ENCODE measurements at places on chromosomes 1 and 21.

DNA sequence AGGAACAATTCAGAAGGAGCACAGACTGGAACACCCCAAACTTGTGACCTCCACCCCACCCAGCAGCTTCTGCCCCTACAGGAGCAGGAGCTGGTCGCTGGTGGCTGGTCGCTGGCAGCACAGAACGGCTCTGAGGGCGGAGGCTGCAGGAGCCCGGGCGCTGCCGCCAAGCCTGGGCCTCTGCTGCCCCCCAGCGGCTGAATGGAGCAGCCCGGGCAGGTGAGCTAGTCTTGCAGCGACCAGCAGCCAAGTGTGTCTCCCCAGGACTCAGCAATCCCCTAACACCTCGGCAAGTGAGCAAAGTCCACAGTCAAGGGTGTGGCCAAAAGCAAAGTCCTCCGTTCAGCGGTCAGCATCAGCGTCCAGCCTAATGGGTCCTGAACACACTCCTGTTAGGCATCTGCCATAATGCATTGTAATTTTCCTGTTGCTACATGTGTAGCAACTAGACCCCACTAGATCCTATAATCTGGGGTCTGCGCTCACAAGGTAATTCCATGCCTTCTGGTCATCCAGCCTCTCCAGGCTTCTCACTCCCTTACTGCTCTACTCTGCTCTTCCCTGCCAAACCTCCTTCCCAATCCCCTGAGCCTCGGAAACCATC is 12.1 kb upstream of the GJB5 start:
- DNase-seq = peak; percentile 72

DNA sequence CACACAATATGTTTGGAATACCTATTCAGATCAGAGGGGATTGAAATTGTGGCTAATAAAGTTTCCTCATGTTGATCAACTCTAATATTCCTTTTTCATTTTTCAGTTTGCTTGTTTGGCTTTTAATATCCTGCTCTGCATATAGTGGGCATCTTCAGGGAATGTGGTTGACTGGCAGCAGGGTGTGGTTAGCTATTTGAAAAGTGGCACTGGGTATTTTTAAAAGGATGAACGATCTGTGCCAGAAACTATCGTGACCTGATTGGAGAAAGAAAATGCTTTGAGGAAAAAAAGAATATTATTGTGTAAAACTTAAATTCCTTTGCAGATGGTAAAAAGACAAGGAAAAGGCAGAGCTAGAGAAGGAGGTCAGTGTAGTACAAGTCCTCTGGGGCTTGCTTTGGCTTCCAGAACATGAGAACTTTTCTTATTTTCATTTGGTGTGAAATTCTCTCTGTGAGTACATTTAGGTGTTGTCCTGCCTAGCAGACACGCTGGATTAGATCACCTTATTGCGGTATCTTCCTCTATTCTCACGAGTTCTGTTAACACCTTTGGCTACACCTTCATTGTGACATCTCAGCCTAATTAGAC is 329.7 kb upstream of the SNX7 start:
- no peak for DNase-seq

DNA sequence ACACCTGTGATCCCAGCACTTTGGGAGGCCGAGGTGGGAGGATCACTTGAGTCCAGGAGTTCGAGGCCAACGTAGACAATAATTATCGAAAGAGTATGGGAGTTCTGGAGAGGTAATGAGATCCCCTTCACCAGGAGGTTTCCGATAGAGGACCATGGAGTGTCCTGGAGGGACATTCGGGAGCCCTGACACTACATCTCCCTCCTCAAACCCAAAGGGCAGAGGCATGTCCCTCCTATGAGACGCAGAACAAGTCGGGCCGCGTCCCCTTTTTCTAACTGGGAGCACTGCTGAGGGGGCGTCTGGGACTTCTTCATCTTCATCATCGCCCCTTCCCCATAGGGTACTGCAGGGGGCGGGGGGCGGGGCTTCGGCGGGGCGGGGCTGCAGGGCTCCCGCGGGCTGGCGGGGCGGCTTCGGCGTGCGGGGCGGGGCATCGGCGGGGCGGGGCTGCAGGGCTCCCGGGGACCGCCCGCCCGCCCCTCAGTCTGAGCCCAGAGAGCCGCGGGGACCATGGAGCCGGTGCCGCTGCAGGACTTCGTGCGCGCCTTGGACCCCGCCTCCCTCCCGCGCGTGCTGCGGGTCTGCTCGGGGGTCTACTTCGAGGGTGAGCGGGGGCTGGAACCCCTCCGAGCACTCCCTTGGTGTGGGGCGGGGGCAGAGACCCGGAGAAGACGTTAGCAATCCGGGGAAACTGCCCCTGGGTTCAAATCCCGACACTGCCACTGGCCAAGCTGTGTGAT is at the start of gene THEMIS2:
THEMIS2 (plus strand) TSS at position 486 of the 743 bp plus-strand sequence; CDS start at position 514, 28 bp downstream.
- DNase-seq = peak; percentile 71

- DNase-seq = no peak
Observed at GRCh38 chr1:229325853-229326487, 16.9 kb downstream of the CCSAP start.

DNA sequence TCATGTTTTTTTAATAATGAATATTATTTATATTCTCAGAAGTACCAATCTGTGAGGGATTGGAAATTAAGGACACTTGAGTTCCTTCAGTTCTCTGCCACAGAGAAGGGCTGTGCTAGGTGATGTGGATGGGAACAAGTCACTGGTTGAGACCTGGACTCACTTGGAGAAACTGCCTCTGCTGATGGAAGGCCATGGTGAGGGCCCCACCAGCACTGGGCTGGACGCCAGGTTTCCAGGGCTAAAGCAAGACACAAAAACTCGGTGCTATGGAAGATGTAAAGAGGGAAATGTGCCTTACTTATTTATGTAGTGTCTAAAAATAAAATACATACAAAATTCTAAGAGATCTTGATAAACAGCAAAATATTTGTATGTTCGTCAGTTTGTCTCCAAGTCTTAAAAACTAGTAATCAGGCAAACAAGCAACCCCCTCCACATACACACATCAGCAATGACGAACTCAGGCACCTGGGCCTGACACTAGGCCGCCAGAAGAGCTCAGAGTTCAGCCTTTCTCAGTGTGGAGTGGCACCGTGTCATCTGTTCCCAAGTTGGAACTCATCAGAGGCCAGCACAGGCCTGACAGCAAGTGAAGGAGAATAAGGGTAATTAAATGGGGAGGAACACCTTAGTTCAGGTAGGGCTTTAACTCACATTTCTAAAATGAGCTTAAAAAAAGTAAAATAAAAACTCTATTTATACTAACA is 19.6 kb downstream of the SIPA1L2 start:
- DNase-seq = no peak

GRCh38 chr1:232012773-232013386 is 386.3 kb downstream of the DISC1 start:
- no peak for DNase-seq

DNA sequence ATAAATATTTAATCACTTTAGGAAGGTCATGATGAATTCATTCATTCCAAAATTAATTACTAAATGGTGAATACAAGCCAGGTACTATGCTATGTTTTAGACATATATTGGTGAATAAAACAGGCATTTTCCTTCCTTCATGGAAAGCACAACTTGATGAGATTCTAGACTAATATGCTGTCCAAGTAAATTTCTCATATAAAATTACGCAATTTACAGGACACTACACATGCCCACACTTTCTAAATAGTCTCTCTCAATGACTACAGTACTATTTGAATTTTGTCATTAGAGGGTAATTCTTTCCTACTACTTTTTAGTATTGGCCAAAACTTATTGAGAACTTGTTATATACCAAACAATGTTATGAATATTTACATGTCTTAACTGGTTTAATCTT is 150.6 kb downstream of the CRB1 start:
- DNase-seq = no peak

- DNase-seq = no peak
Observed at GRCh38 chr21:40208948-40209345, 341.7 kb downstream of the PCP4 start.

DNA sequence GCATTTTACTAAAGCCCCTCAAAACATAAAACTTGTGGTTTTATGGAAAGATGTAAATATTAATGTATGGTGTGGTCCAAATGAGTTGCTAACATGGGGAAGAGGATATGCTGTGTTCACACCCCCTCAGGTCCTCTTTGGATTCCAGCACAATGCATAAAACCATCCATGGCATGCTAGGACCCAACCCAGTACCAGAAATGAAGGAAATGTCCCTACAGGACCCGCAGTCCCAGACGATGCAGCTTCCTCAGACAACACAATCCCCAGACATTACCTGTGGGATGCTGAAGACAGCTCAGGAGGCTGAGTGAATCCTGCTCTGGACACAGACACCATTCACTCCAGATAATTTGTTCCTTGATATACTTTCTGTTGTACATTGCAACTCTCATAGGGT is 202.2 kb downstream of the LBR start:
- no peak for DNase-seq

- no peak for DNase-seq
Observed at GRCh38 chr1:3060601-3061551, 8.1 kb upstream of the PRDM16 start.

GRCh38 chr1:234887016-234887900 is 241.4 kb downstream of the TOMM20 start:
- DNase-seq = peak; percentile 16
